ENCODE measurements at places on chromosomes 2 and 18. TPM values are rescaled to one million over a fixed set of nuclear protein-coding genes. Genes with fewer than 3 reads are reported as not detected.

GRCh38 chr2:64582774-64583340 lies 58.7 kb downstream of the AFTPH start:
- H3K4me1 ChIP-seq = no peaks in the 10 kb centered on the region
- no peaks in the 10 kb centered on the region for H3K27me3 ChIP-seq
- no peak overlapping the region for H3K27ac ChIP-seq

- H3K4me1 ChIP-seq = peaks cover 74% of the 10 kb centered on the region
- no peak overlapping the region for H3K27ac ChIP-seq
- DNase-seq = no peak
- H3K27me3 ChIP-seq = no peaks in the 10 kb centered on the region
- no peaks in the 10 kb centered on the region for H3K36me3 ChIP-seq
- no peak overlapping the region for H3K4me3 ChIP-seq
Observed at GRCh38 chr2:108632332-108633160, 86.7 kb upstream of the RANBP2 start.

The FN1 gene
- 272 TPM for total RNA-seq

The TSPYL6 gene
- total RNA-seq = 1.7 TPM

GRCh38 chr2:127093648-127094210 lies 13.2 kb downstream of the BIN1 start:
- H3K27ac ChIP-seq = peak overlapping the region; percentile 92
- H3K4me3 ChIP-seq = no peak overlapping the region
- H3K36me3 ChIP-seq = no peaks in the 10 kb centered on the region
- H3K4me1 ChIP-seq = peaks cover 61% of the 10 kb centered on the region

Data from tibial nerve (tissue), 4 donors.